ENCODE measurements at places on chromosomes 4 and X.

DNA sequence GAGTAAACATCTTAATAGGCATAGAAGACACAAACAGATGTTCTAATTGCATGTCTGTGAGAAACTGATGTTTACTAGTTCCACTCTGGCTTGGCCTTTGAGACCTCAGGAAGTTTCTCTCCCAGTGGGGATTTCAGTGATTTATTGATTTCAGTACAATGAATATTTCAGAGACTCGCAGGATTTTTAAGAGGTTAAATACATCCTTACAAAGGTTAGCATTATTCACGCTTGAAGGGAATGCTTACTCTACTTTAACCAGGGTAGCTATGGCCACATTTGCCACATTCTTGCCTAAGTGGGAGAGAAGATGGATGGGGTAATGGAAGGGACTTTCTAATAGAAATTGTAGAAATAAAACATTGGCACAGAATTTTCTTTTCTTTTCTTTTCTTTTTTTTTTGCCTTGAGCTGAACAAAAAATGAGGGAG, 480.1 kb downstream of the SPRY1 start:
- no peak for ATAC-seq

DNA sequence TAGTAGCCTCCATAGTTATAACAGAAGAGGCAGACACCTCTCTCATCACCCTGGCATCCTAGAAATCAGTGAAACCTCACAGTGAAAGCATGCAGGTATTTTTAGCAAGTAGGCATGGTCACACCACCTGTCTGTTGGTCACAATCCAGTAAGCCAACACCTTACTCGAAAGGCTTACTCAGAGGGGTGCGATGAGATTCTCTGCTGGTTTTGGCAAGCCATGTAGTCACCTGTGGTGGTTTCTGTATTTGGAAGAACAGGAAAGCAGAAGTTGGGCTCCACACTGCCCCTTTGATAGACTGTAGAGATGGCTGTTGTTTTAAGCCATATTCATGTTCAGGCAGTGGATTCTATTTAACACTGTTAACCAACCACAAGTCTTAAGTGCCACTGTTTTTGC, 134.7 kb downstream of the DCLK2 start:
- ATAC-seq: no peak

DNA sequence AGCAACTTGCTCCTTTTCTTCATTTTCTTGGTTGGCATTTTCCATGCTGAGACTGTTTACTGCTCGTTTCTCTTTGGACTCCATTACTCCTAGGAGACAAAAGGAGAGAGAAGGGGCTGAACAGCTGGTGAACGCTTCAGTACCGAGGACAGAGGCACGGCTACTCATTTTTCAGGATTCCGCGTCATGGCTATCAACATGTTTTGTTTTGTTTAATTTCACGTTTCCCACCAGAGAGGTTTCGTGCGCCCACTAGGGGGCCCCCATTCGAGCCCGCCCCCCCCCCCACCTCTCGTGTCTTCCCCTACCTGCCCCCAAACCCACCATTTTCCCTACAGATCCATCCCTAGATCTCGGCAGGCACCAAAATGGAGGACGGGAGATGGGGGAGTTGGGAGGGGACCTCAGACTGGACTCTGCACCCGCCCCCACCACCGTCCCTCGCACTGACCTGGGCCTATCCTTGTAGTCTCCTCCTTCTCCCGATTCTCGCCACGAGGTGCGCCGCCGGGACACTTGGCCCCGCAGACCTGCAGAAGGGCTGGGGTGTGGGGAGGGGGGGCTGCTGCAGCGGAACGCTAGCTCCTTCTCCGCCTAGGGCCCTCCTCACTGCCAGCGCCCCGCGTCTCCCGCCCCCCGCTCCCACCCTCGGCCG, 653 bp downstream of the BEX1 start:
- ATAC-seq: peak; percentile 74

DNA sequence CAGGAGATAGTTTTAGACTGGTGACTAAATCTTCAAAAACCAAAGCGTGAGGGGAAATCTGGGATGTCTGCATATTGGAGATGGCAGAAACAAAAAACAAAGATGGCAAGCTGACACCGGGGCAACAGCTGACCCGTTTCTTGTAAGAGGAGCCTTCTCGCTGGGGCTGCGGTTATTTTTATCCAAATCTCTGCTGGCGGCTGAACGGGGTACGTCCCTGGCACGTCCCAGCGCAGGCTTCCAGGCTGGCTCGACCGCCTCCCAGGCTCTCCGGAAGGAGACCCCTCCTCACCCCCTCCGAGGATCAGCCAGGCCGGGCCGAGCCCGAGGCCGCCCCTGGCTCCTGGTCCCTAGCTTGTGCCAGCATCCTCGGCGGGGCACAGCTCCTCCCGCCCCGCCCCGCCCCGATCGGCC, 403 bp downstream of the SGCB start:
- ATAC-seq: peak; percentile 59

- ATAC-seq: no peak
Measured at GRCh38 chr4:579543-580175, 3.6 kb upstream of the TMEM271 start.

- ATAC-seq: no peak
Measured at GRCh38 chrX:19782419-19782818, 105.0 kb downstream of the SH3KBP1 start.

DNA sequence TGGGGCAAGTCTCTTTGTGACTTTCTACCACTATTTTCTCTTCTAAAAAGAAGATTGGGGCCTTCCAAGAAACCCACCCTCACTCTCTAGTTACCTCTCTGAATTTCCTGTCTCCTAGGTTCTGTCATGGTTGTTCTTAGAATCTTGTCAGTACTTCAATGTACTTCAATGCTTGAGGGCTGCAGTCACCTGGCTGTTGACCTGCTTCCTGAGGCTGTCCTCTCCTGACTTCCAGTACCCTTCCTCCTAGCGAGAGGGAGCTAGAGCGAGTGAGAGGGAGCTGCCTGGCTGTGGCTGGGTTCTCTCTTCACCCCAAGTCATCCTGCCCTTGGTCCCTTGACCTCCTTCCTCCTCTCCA, 17.7 kb downstream of the CD99L2 start:
- ATAC-seq: no peak

DNA sequence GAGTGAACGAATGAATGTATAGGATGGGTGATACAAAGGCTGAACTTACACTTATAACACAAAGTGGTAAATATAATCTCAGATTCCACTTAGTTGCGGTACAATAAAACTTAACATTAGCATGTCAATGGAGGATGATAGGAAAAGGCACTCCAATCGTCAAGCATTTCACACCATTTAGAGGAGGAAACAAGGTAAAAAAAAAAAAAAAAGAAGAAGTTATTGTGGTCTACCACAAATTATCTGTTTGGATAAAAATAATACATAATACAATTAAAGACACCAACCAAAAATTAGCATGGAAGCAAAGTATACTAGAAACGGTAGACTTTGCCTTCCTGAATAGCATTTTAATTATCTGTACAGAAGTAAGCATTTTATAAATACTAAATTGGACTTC, 205.5 kb downstream of the PPP3CA start:
- no peak for ATAC-seq

DNA sequence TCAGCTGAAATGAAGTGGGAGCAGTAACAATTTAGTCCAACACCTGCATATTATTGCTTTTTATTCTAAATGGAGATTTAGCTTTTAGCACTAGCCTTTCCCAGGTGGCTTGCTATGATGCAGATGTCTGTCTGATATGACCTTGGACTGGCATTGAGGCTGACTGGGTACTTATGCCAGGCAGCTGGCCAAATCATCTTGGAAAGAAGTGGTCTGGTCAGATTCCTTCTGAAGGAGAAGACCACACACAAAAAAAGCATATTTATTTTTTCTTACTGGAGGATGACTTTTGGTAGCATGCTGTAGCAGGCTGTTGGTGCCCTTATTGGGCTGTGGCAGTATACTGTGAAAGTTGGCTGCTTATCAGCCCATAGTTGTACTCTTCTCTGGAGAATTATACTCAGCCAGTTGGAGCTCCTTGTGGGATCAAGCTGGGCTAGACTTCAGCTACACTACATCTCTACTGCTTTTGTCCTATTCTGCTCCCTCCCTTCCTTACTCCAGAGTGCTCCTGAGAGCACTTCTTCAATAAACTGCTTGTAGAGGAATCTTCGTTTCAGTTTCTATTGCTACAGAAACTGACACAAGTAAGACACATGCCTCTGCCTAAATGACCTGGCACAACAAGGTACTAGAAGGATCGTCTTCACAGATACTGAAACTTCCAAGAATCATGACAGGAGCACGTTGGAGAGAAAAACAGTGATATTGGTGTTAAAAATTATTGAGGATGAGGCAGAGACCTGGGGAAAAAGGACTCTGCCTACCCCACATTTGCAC, 196.8 kb upstream of the RPS6KA3 start:
- ATAC-seq: no peak

GRCh38 chr4:69214716-69215115, at the start of gene UGT2B11:
UGT2B11 (minus strand) TSS chr4:69214748; CDS start chr4:69214722, 26 bp downstream.
- no peak for ATAC-seq

- ATAC-seq: no peak
Measured at GRCh38 chr4:53150631-53151488, 215.0 kb downstream of the SCFD2 start.

- ATAC-seq: no peak
Measured at GRCh38 chr4:110270492-110271197, 72.2 kb upstream of the ELOVL6 start.

DNA sequence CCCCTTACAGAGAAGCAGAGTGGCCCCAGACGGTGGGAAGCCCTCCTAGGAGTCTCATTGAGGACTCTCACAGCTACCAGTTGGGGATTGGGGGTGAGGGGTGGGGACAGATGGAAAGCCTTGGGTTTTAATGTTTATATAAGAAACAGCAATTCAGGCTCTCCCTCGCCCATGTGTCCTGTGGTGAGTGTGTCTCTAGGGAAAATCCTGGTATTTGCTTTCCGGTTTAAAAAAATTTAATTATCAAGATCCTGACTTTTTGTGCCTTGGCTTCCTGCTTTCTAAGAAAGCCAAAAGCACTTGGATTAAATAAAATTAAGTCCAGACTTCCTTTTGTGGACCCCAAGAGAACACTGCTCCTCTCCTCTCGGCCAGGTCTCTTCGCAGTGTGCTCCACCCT, 93.8 kb downstream of the SOWAHB start:
- ATAC-seq: no peak

DNA sequence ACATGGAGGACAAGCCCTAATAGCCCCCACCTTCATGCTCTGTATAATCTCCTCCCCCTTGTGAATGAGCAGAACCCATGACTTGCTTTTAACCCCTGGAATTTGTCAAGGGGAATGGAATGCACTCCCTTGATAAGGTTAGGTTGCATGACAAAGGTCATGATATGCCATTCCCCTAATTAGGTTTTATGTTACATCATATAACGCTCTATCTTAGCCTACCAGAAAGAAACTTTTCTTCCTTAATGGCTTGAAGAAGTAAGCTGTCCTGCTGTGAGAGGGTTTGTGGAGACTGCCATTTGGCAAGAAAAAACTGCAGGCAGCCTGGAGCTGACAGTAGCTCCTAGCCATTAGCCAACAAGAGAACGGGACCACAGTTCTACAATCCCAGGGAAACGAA, 399.8 kb upstream of the MAD2L1 start:
- no peak for ATAC-seq

DNA sequence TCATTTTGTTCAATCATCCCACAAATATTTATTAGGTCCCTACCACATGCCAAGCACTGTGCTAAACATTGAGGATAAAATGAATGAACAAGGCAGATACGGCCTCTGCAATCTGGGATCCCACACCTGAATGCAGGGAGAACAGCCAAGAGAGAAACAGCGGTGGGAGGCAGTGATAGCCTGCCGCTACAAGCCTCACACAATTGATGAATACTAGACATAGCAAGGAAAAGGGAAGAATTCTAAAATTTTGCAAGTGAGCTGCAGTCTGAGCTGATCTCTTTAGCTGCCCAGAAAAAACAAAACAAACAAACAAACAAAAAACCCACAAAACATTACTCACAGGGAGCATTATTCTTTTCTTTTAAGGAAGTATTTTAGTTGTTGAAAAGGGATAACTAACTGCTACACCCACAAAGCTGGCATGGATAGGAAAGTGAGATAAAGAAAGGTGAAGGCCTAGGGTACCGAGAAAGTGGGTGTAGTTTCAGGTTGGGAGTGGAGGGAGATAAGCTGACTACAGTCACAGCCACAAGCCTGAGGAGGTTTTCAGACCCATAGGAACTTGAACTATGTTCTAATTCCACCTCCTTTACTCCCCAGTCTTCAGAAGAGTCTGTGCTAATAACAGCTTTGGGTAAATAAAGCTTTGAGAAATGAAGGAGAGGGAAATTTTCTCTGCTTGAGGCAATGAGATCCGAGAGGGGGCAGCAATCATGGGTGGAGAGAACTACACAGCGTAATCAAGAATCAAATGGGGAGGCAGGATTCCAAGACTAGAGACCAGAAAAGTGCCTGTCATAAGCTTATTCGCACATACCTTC, 85.4 kb downstream of the SH3RF1 start:
- no peak for ATAC-seq

DNA sequence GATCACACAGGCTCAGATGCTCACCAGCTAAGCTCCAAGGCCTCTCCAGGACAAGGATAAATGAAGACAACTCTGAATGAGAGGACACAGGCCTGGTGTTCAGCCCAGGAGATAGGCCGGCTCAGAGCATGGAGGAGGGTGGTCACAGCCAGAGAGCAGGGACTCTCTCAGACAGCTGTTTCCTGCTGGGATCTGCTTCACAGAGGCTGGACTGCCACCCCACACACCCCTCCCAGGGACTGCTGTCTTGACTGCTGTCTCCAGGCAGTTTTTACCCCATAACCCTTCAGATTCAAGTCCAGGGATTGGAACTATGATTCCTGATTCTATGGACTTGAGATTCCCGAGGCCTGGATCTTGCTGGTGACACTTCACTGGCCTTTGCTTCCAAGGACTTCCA, 89.0 kb downstream of the SMIM20 start:
- ATAC-seq: no peak

- ATAC-seq: no peak
Measured at GRCh38 chrX:49896951-49897350, 17.7 kb downstream of the USP27X start.

- ATAC-seq: no peak
Measured at GRCh38 chrX:70916754-70917153, 8.2 kb upstream of the TEX11 start.

GRCh38 chr4:42172128-42172790, 19.8 kb upstream of the BEND4 start:
- ATAC-seq: peak; percentile 91

GRCh38 chr4:98447648-98448047, 186.5 kb downstream of the RAP1GDS1 start:
- no peak for ATAC-seq

DNA sequence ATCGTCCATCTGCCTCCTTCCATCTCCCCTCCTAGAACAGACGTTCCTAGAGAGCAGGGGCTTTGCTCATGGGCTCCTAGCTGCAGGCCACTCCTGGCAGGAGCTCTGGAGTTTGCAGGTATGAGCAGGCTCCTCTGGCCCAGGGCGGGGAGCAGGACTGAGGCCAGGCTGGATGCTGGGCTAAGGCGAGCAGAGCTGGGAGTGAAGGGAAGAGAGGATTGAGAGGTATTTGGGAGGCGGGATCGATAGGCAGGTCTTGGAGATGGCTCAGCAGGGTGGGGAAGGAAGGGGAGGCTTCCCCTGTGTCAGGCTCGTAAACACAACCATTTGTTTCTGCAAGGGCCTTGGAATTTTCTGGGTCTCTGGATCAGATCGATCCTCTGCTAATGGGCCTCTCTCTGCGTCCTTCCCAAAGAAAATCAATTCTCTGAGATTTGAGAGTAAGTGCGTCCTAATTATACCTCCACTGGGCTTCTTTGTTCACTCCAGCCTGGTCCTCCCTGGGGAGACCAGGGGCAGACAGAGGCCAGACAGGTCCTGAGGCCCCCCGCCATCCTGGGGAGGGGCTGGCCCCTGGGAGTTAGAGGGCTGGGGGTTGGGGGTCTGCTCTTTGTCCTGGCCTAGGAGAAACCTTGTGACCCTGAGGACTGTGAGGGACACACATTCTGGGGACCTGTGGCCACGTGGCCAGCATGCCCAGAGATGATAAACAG, 94.8 kb upstream of the PSAPL1 start:
- no peak for ATAC-seq

Data from motor neuron (in vitro differentiated cells).